AML-193 (cell line): ENCODE measurements at places on chromosomes 4 and X.

- no peak for DNase-seq
Measured at GRCh38 chrX:31213941-31214340, 142.1 kb upstream of the FTHL17 start.

- no peak for DNase-seq
Measured at GRCh38 chrX:39752815-39753214, 344.9 kb downstream of the BCOR start.

DNA sequence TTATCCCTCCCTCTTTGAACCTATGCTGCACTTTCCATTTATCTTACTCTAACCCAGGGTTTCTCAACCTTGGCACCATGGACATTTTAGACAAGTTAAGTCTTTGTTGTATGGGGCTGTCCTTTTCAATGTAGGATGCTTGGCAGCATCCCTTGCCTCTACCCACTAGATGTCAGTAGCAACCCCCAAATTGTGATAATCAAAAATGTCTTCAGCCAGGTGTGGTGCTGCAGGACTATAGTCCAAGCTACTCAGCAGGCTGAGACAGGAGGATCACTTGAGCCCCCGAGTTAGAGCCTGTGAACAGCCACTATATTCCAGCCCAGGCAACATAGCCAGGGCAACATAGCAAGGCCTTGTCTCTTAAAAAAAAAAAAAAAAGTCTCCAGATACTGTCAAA is 7.0 kb downstream of the LRCH2 start:
- DNase-seq: no peak

- no peak for DNase-seq
Measured at GRCh38 chrX:132918523-132918922, 39.9 kb downstream of the HS6ST2 start.

DNA sequence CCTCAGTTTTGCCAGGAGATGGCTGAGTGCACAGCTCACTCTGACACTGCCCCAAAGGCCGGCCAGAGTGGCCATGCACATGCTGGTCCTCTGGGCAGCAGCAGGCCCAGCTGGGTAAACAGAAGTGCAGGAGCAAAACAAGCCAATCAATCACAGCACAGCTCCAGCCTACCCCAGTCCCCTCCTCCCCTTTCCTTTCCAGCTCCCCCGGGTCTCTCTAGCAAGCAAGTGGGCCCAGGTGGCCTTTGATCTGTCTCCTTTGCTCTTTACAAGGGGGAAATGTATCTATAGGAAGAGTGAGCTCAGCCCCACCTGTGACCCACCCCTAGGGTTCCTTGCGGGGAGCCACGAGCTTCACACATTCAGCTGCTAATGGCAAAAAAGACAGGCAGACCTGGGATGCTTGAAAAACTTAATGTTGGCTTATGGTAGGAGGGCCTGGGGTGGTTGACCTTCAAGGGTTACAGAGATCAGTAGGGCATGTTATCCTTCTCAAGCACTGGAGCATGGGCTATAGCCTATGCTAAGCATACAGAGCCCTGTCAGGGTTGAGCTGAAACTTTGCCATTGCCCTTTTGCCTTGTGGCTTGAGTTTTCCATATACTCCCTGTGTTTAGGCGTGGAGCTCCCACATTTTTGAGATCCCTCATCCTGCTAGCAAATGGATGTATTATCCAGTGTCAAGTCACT is 57.8 kb upstream of the PLAC1 start:
- no peak for DNase-seq

- no peak for DNase-seq
Measured at GRCh38 chr4:82525307-82525911, 36.4 kb downstream of the TMEM150C start.

GRCh38 chr4:26724534-26724933 is 136.1 kb upstream of the STIM2 start:
- no peak for DNase-seq

DNA sequence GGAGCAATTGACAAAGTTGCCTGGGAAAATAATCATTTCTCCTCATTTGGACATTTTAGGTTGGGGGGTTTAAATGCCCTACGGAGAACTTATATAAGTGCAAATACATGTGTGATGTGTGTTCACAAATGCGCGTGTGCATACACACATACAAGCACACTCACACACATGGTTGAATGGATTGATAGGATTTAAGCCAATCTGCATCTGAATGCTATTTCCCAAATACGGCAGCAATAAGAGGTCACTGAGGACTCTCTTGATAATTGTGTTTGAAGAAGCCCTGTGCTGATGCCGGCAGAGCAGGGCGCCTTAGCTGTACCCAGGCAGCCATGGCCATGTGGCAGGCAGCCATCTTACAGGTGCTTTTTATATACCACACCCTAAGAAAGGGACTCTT is 165.3 kb upstream of the LEF1 start:
- no peak for DNase-seq
